ENCODE measurements at places on chromosomes 7 and 10. TPM values are rescaled to one million over a fixed set of nuclear protein-coding genes. Genes with fewer than 3 reads are reported as not detected.

GRCh38 chr7:74479961-74480829 lies 26.5 kb downstream of the GTF2IRD1 start:
- peaks cover 70% of the 10 kb centered on the region for H3K4me1 ChIP-seq
- DNase-seq, result no peak
- peak overlapping the region; percentile 69 for H3K4me3 ChIP-seq

DNA sequence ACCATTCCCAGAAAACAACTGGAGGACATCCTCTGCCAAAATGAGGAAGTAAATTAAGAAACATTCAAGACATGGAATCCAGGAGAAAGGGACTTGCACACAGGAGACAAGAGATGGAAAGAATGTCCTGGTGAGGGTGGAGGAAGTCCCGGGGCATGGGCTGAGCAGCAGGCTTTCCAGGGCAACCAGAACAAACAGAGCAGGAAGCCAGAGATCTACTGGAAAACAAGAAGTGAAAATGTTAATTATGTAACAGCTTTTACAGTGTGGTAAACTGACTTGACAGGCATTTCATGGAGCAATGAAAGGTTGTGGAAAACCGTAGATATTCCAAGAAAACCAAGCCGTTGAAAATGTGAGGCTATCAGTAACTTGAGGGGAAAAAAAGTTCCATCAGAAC lies 55.2 kb upstream of the ZNF746 start:
- H3K4me3 ChIP-seq, result no peak overlapping the region
- no peak overlapping the region for H3K27ac ChIP-seq
- H3K4me1 ChIP-seq, result no peaks in the 10 kb centered on the region

GRCh38 chr10:63608511-63608910 lies 87.3 kb downstream of the REEP3 start:
- no peaks in the 10 kb centered on the region for H3K4me1 ChIP-seq
- no peak overlapping the region for H3K4me3 ChIP-seq
- no peak for DNase-seq

DNA sequence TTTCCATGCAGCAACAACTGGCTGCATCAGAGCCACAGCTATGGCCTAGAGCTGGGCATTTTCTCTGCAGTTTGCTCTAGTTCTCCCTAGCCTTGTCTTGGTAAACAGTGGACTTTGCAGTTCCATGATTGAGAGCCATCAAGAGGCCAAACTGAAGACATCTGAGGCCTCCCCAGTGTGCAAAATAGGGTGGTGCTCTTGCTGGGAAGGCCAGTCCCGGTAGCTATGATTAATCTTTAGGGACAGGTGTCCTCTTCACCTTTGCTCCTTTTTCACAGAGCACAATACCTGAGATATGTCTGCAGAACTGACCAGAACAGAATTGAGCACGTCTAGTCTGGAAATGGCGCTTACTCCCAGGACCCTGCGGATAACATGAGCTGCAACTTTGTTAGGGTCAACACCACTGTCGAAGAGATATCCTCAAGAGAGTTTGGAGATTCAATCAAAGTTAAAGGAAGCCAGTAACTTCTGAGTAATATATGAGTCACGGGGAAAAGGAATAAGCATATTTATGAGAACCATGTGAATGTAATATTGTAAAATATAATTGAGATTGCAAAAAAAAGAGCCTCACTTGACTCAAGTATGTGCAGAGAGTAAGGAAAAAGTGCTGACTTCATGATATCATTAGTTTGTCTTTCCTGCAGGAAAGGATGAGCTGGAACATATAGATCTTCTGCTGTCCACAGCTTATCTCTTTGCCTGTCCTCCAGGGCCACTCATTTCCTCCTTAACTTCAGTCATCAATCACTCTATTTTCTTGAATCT lies 76.7 kb downstream of the ANK3 start:
- no peak overlapping the region for H3K4me3 ChIP-seq
- H3K4me1 ChIP-seq, result peaks cover 40% of the 10 kb centered on the region
- H3K27ac ChIP-seq, result no peak overlapping the region
- no peaks in the 10 kb centered on the region for H3K36me3 ChIP-seq

- no peaks in the 10 kb centered on the region for H3K27me3 ChIP-seq
- DNase-seq, result no peak
- no peaks in the 10 kb centered on the region for H3K36me3 ChIP-seq
- H3K4me1 ChIP-seq, result no peaks in the 10 kb centered on the region
- no peak overlapping the region for H3K4me3 ChIP-seq
- no peak overlapping the region for H3K27ac ChIP-seq
Observed at GRCh38 chr7:134140889-134141867, 14.0 kb downstream of the LRGUK start.

DNA sequence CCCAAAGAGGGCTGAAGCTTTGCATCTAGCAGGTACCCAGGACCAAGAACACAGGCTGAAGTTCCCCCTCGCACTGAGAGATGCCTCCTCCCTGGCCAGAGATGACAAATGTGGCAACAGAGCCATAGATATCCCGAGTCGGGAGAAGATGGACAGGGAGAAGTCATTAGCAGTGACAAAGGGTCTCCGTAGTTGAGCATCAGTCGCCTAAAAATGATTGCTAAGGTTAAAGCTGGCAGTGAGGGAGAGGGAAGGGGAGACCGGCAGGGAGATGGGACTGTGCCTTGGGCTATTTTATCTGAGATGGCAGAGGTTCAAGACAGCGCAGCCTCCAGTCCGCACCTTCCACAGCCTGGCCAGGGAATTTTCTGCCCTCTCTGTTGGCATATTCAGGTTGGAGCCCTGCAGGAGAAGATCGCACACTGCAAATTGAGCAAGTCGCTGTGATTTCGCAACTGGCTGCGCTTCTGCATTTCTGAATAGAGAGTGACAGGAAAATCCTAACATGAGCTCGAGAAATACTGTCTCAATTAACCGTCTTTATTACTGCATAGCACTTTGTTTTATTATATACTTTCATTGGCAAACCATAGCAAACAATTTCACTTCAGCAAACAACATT lies 238.9 kb upstream of the GPR26 start:
- H3K27me3 ChIP-seq, result no peaks in the 10 kb centered on the region
- no peaks in the 10 kb centered on the region for H3K36me3 ChIP-seq
- no peak for DNase-seq
- H3K4me3 ChIP-seq, result no peak overlapping the region
- no peaks in the 10 kb centered on the region for H3K4me1 ChIP-seq
- H3K27ac ChIP-seq, result no peak overlapping the region

GRCh38 chr10:6977398-6978186 lies 397.5 kb upstream of the PRKCQ start:
- H3K36me3 ChIP-seq, result no peaks in the 10 kb centered on the region
- no peaks in the 10 kb centered on the region for H3K27me3 ChIP-seq
- H3K4me3 ChIP-seq, result no peak overlapping the region
- no peak overlapping the region for H3K27ac ChIP-seq

DNA sequence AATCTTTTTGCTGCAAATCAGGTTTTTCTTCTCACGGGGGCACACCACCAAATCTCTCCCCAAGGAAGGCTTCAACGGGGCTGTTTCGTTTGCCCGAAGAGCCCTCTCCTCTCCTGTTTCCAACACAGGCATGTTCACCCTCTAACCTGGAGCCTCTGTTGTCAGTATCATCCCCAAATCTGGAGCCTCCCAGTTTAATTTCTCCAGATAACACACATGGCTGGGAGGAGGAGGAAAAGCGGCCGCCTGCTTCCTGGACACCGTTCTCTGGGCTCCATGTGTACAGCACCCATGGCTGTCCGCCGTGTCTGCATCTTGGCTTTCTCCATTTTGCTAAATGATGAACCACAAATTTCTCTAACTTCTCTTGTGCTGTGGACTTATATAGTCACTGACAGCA lies 214.5 kb downstream of the DIP2C start:
- no peak for DNase-seq
- H3K27ac ChIP-seq, result no peak overlapping the region
- H3K4me1 ChIP-seq, result no peaks in the 10 kb centered on the region
- no peaks in the 10 kb centered on the region for H3K36me3 ChIP-seq
- no peak overlapping the region for H3K4me3 ChIP-seq

GRCh38 chr10:110527731-110528171 lies 30.0 kb downstream of the DUSP5 start:
- DNase-seq, result no peak
- no peaks in the 10 kb centered on the region for H3K36me3 ChIP-seq
- no peaks in the 10 kb centered on the region for H3K4me1 ChIP-seq
- no peak overlapping the region for H3K27ac ChIP-seq

DNA sequence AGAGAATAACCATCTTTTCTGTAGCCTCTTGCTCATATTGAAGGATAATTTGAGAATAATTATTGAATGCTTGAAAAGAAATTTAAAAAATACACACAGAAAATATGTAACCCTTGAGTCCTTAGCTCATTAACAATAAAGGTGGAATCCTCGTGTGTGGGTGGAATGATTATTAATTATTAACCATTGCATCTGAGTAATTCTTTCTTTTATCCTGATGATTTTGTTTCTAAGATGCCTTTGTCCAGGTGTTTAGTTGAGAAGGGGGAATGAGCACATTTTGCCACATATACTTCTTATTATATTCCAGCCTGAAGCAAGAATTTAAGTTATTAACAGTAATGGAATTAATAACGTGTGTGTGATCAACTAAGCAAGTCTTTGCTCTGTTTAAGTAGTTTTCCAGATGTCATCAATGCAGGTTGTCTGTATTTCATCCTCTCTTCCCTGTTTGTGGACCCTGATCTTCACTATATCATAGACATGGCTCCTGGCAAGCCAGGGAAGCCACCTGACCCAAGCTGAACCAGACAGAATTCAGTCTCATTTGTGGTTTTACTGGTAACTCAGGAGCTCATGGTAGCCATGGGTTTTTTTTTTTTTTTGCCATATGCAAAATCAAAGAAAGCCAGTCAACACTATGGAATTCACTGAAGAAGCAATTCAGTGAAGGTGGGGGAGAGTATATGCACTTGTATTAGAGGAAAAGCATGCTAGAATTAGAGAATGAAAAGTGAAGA lies 144.3 kb downstream of the KIF20B start:
- no peaks in the 10 kb centered on the region for H3K4me1 ChIP-seq
- H3K36me3 ChIP-seq, result no peaks in the 10 kb centered on the region
- no peaks in the 10 kb centered on the region for H3K27me3 ChIP-seq
- no peak overlapping the region for H3K4me3 ChIP-seq
- no peak overlapping the region for H3K27ac ChIP-seq
- DNase-seq, result no peak

DNA sequence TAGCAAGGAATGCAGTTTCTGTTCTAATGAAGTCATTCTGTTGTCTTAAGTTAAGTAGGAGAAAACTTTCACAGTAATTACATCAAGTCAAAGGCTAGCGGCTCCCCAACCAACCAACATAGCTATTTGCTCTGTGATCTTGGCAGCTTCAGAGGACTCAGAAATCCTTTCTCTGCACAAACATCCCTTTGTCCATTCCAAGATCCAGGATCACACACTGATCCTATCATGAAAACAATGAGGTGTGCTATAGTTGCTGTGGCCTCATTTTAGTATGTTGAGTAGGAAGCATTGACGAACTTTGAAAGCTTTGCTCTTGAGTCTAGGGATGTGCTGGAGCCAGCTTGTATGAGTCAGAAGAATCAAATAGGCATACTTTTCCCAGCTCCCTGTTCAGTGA lies 218.2 kb upstream of the PRSS58 start:
- no peak overlapping the region for H3K27ac ChIP-seq
- H3K4me3 ChIP-seq, result no peak overlapping the region
- no peaks in the 10 kb centered on the region for H3K36me3 ChIP-seq
- no peaks in the 10 kb centered on the region for H3K4me1 ChIP-seq
- no peaks in the 10 kb centered on the region for H3K27me3 ChIP-seq
- no peak for DNase-seq

- H3K27me3 ChIP-seq, result peaks cover 79% of the 10 kb centered on the region
- DNase-seq, result no peak
- no peaks in the 10 kb centered on the region for H3K36me3 ChIP-seq
- no peak overlapping the region for H3K27ac ChIP-seq
Observed at GRCh38 chr7:23476286-23477156, 6.2 kb upstream of the IGF2BP3 start.

GRCh38 chr7:43384616-43385308 lies 198.1 kb upstream of the STK17A start:
- no peak overlapping the region for H3K4me3 ChIP-seq
- no peak overlapping the region for H3K27ac ChIP-seq
- no peaks in the 10 kb centered on the region for H3K27me3 ChIP-seq
- DNase-seq, result no peak

DNA sequence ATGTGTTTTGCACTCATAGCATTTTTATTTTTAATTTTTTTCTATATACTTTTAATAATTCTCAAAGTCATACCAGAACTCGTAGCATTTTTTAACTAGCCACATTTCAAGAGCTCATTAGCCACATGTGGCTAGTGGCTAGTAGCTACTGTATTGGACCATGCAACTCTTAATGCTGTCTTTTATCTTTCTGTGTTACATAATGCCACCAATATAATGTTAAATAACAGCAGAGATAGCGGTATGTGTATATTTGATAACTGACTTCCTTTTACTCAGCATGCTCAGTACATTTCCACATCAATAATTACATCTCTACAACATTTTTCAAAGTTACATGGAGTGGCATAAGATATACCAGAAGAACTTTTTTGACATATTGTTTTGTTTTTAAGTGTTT lies 91.4 kb downstream of the CDK13 start:
- peaks cover 66% of the 10 kb centered on the region for H3K36me3 ChIP-seq
- H3K4me3 ChIP-seq, result no peak overlapping the region
- no peaks in the 10 kb centered on the region for H3K4me1 ChIP-seq
- no peak overlapping the region for H3K27ac ChIP-seq
- H3K27me3 ChIP-seq, result no peaks in the 10 kb centered on the region

- H3K27me3 ChIP-seq, result no peaks in the 10 kb centered on the region
- peaks cover 8% of the 10 kb centered on the region for H3K36me3 ChIP-seq
- DNase-seq, result no peak
- H3K4me3 ChIP-seq, result no peak overlapping the region
- no peak overlapping the region for H3K27ac ChIP-seq
Observed at GRCh38 chr7:133912916-133913697, 214.0 kb upstream of the LRGUK start.

DNA sequence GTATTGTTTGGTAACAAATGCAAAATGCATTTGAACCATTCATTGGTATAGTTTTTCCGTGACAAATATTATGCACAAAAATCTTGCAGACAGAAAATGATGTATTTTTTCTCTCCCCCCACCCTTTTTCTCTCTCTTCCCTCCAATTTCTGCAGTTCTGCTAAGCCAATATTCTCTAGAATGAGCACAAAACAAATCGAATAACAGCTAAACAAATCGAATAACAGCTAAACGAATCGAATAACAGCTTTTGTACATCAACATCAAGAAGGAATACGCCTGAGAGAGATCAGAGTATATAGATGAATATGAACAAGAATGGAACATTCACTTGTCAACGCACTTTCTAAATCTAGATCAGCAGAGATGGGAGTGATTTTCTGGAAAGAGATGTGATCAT lies 108.0 kb upstream of the KMT2E start:
- H3K4me1 ChIP-seq, result no peaks in the 10 kb centered on the region
- no peaks in the 10 kb centered on the region for H3K36me3 ChIP-seq

- no peak for DNase-seq
- H3K4me1 ChIP-seq, result peaks cover 16% of the 10 kb centered on the region
- no peaks in the 10 kb centered on the region for H3K36me3 ChIP-seq
Observed at GRCh38 chr10:93198401-93199131, 124.9 kb downstream of the CYP26A1 start.

GRCh38 chr7:112905950-112906349 lies 115.8 kb upstream of the TMEM168 start:
- no peaks in the 10 kb centered on the region for H3K4me1 ChIP-seq
- no peak overlapping the region for H3K27ac ChIP-seq
- no peak for DNase-seq
- no peaks in the 10 kb centered on the region for H3K27me3 ChIP-seq
- H3K4me3 ChIP-seq, result no peak overlapping the region

- no peaks in the 10 kb centered on the region for H3K36me3 ChIP-seq
- H3K27ac ChIP-seq, result no peak overlapping the region
- H3K27me3 ChIP-seq, result no peaks in the 10 kb centered on the region
- H3K4me3 ChIP-seq, result no peak overlapping the region
Observed at GRCh38 chr10:94439275-94439861, 37.0 kb downstream of the TBC1D12 start.

The ITGB8 gene
- total RNA-seq, result 30.6 TPM

The SYNPO2L gene
- total RNA-seq, result 0.19 TPM

The COL13A1 gene
- not detected for total RNA-seq

The TRIM73 gene
- total RNA-seq, result 1.9 TPM

The ATOH7 gene
- not detected for total RNA-seq

The GIMAP5 gene
- total RNA-seq, result 0.15 TPM

The EVX1 gene
- not detected for total RNA-seq

All from esophagus squamous epithelium (tissue), 5 donors.